ENCODE measurements at places on chromosomes 3 and 15. TPM values are rescaled to one million over a fixed set of nuclear protein-coding genes. Genes with fewer than 3 reads are reported as not detected.

DNA sequence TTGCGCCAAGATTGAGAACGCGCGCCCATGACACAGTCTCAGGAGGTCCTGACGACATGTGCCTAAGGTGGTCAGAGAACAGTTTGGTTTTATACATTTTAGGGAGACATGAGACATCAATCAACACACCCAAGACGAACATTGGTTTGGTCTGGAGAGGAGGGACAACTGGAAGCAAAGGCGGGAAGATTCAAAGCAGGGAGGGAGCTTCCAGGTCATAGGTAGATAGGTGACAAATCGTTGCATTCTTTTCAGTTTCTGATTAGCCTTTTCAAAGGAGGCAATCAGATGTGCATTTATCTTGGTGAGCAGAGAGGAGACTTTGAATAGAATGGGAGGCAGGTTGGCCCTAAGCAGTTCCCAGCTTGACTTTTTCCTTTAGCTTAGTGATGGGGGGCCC lies 828.4 kb upstream of the DPPA4 start:
- no peaks in the 10 kb centered on the region for H3K27me3 ChIP-seq
- H3K36me3 ChIP-seq, result no peaks in the 10 kb centered on the region
- no peak overlapping the region for H3K27ac ChIP-seq

GRCh38 chr3:149305376-149305775 lies 28.1 kb downstream of the TM4SF18 start:
- no peaks in the 10 kb centered on the region for H3K27me3 ChIP-seq
- no peak for DNase-seq
- H3K27ac ChIP-seq, result no peak overlapping the region
- no peaks in the 10 kb centered on the region for H3K4me1 ChIP-seq
- H3K36me3 ChIP-seq, result no peaks in the 10 kb centered on the region
- H3K4me3 ChIP-seq, result no peak overlapping the region

- no peaks in the 10 kb centered on the region for H3K36me3 ChIP-seq
- no peak for DNase-seq
- H3K27me3 ChIP-seq, result no peaks in the 10 kb centered on the region
- H3K4me3 ChIP-seq, result no peak overlapping the region
- H3K4me1 ChIP-seq, result no peaks in the 10 kb centered on the region
These were observed 15.6 kb upstream of the PRTG start for GRCh38 chr15:55758580-55758986.

The SLC12A1 gene
- total RNA-seq, result not detected

The COL6A5 gene
- total RNA-seq, result not detected

- H3K27me3 ChIP-seq, result no peaks in the 10 kb centered on the region
- no peak overlapping the region for H3K27ac ChIP-seq
- no peaks in the 10 kb centered on the region for H3K4me1 ChIP-seq
- DNase-seq, result no peak
- no peak overlapping the region for H3K4me3 ChIP-seq
- no peaks in the 10 kb centered on the region for H3K36me3 ChIP-seq
These were observed 130.4 kb upstream of the SLC7A14 start for GRCh38 chr3:170716172-170716805.

DNA sequence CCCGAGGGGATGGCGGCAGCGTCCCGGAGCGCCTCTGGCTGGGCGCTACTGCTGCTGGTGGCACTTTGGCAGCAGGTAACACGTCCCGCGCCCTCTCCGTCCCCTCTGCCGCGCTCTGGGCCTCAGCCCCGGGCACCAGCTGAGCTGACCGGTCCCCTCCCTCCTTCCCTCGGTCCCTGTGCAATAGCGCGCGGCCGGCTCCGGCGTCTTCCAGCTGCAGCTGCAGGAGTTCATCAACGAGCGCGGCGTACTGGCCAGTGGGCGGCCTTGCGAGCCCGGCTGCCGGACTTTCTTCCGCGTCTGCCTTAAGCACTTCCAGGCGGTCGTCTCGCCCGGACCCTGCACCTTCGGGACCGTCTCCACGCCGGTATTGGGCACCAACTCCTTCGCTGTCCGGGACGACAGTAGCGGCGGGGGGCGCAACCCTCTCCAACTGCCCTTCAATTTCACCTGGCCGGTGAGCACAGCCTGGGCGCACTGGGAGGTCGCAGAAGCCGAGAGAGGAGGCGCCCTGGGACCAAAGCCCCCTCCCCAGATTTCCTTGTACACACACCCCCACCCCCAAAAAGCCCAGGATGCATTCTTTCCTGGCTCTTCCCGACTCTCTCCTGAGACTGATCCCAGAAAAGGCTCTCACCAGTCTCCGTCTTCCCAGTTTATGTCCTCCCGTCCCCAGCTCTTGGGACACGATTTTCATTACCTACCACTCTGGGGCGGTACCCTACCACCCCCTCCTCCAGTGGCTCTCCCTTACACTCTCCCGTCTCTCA lies 705 bp downstream of the DLL4 start:
- peak overlapping the region; percentile 34 for H3K27ac ChIP-seq
- H3K36me3 ChIP-seq, result no peaks in the 10 kb centered on the region
- no peak for DNase-seq
- peaks cover 62% of the 10 kb centered on the region for H3K4me1 ChIP-seq
- H3K27me3 ChIP-seq, result peaks cover 81% of the 10 kb centered on the region

The ALCAM gene
- 23.9 TPM for total RNA-seq

The SEMA3F gene
- 14.4 TPM for total RNA-seq

All from tibial nerve (tissue), 4 donors.